ENCODE measurements at places on chromosomes 6 and 20.

DNA sequence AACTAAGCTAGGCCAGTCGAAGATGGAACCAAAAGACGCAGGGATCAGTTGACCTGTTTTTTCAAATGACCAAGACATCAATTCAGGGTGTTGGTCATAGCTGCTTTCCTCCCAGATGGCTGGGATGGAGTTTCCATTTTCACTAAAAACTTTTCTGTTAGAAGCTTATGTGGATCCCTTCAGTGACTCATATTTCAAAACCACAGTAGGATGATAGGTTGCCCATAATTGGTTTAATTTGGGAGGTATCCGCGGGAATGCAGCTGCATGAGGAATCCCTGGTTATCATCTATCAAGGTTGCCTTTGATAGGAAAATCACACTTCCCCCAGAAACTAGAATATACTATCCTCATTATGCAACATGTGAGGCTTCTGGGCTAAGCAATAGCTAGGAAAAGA, 150.9 kb upstream of the MLIP start:
- no peak for DNase-seq

- no peak for DNase-seq
Measured at GRCh38 chr6:71979911-71980310, 93.6 kb downstream of the RIMS1 start.

DNA sequence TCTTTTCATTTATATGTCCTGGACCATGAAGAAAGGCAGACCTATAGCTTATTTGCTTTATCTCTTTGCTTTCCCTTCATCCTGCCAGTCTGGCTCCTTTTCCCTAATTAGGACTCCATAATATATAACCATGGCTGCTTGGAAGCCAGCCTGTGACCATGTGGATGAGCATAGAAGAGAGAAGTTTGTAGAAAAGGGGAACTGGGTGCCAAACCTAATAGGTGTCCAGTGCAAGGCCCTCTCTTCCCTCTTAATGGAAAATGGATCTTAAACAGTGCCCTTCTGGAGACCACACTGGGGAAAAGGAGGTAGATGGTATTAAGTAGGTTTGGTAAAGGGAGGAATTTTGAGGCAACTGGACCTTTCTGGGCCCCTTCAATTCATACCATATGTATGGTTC, 16.7 kb upstream of the OSTM1 start:
- no peak for DNase-seq

- no peak for DNase-seq
Measured at GRCh38 chr6:166615059-166615770, 11.8 kb downstream of the RPS6KA2 start.

- no peak for DNase-seq
Measured at GRCh38 chr20:19706463-19706862, 51.6 kb upstream of the RIN2 start.

DNA sequence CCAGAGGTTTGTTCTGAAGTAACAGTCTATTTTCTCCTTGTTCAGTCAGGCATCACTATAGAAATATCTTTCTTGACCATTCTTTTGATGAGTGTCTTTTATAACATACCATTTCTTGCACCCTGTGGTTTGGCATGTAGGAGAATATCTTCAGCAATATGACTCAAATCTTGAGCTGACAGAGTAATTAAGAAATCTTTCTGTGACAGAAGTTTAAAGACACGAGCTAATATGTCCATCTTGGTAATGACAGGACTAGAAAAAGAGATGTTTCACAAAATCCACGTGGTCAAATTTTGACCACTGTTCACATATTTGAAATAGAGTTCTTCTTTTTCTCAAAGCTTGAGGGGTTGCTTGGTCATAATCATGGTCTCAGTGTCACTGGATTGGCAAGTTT, 149.9 kb downstream of the MYB start:
- DNase-seq: no peak

GRCh38 chr6:155521719-155522118, 66.1 kb upstream of the NOX3 start:
- DNase-seq: no peak

DNA sequence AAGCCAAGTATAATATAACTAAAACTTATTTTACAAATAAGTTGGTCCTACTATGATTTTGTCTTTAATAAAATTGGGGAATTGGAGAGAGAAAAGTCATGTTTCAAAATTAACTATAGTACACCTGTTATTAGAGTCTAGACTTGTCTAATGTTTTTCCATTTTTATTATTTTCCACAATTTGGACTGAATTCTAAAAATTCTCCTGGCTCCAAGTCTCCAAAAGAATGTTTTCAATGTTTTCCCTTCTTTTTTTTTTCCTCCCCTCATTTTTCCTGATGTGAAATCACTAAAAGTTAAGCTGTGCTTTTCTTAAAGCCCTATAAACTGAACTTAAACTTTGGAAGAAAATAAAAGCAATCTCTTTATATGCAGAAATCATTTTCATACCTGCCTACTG, 11.3 kb downstream of the PTGIS start:
- DNase-seq: no peak

- DNase-seq: no peak
Measured at GRCh38 chr6:131958542-131959470, 7.6 kb upstream of the CCN2 start.

DNA sequence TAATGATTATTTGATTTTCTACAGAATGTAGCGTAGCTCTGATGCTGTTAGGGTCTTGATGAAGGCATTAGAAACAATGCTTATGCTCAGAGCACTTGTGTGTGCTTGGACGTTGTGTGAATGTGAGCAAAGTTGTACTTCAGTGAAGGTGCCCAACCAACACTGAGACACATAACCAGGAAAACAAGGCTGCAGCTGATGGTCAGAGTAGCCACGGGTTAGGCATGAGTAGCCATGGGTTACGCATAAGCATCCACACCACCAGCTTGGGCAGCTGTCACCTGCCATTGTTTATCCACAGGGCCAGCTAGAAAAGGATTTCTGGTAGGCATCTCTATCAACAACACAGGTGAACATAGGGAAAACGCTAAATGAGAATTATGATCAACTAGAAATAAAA, 326.6 kb downstream of the NRN1 start:
- no peak for DNase-seq

- DNase-seq: no peak
Measured at GRCh38 chr6:16396497-16397319, 158.3 kb downstream of the GMPR start.

- no peak for DNase-seq
Measured at GRCh38 chr20:24501764-24502556, 32.5 kb downstream of the SYNDIG1 start.

- DNase-seq: no peak
Measured at GRCh38 chr6:139587469-139587868, 213.0 kb upstream of the CITED2 start.

DNA sequence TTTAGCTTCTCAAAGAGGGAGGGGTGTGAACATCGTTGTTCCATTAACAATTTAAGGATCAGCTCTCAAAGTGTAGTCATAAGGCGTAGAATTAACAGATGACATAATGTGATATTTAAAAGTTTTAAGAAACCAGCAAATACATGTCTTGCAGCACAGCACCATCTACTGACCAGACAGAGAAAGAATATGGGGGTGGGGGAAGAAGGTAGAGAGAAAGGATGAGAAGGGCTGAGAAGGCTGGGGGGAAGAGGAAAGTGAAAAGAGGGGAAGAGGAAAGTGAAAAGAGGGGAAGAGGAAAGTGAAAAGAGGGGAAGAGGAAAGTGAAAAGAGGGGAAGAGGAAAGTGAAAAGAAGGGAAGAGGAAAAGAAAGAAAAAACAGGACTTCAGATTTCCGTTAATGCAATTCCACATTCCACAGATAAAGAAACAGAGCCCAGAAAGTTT, 80.9 kb downstream of the HAO1 start:
- DNase-seq: no peak

GRCh38 chr20:32439132-32439829, 81.2 kb downstream of the ASXL1 start:
- no peak for DNase-seq

- no peak for DNase-seq
Measured at GRCh38 chr6:93644611-93645010, 225.3 kb upstream of the EPHA7 start.

GRCh38 chr6:37891072-37891471, 71.5 kb downstream of the ZFAND3 start:
- no peak for DNase-seq

GRCh38 chr6:6414931-6415330, 94.5 kb upstream of the F13A1 start:
- DNase-seq: no peak

DNA sequence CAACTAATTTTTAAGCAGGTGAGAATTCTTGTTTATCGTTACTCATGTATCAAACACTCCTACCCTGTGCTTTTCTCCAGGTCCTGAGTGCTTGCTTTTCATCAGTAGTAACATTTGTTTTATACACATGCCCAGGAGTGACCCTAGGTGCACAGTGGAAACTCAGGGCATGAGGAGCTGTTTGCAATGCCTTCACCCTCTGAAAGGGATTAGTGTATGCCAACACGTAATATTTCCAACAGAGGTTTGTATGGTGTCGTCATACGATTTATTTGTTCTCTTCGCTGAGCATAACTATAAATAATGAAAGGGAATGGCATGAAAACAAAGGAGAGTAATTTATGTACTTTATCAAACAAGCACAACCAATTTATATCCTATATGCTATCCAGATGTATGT, 537.4 kb upstream of the MMS22L start:
- no peak for DNase-seq

DNA sequence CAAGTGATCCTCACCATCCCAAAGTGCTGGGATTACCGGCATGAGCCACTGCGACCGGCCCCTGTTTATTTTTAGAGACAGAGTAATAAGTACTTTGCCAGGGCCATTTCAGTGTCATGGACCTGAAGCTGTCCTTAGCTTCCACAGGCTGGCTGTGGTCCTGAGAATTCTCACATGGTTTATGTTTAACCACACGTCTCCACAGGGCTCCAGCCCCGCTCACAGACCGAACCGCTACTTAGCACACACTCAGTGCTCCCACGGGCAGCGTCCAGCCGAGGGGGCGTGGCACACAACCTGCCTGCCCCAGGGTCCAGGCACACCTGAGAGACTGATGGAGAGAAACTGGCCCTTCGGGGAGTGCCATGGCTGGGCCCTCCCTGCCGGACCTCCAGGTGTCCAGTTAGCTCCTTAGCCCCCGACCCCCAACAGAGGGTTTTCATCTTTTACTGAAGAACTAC, 11.7 kb downstream of the ACSS1 start:
- DNase-seq: no peak

- no peak for DNase-seq
Measured at GRCh38 chr6:22401206-22401605, 104.4 kb upstream of the PRL start.

DNA sequence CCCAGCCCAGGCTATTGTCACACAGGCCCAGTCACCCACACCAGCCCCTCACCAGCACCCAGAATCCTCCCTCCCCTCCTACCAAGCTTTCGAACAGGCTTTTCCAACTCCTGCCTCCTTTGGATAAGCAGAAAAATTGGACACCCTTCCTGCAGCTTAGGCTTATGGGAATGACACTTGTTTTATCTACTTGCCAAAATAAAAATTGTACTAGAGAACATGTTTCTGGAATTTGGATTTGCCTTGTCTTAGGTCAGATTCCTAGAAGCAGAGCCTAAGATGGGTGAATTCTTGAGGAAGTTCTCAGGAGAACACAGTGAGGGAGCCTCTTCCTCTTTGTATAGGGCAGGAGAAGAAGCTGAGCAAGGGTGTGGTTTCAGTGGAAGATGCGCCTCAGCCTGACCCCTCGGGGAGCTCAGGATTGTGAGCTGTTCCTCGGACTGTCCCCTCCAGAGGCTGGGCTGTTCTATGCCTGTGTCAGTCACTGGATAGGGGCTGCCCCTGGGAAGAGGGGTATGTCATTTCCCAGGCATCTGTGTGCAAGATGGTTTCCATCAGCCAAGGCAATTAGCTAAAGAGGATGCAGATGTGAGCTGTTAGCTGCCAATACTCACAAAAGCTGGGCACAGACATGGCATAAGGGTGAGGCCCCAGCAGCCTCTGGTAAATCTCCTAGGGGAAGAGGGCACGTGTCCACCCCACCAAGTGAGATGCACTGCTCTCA, 33.9 kb downstream of the ITPR3 start:
- DNase-seq: no peak

DNA sequence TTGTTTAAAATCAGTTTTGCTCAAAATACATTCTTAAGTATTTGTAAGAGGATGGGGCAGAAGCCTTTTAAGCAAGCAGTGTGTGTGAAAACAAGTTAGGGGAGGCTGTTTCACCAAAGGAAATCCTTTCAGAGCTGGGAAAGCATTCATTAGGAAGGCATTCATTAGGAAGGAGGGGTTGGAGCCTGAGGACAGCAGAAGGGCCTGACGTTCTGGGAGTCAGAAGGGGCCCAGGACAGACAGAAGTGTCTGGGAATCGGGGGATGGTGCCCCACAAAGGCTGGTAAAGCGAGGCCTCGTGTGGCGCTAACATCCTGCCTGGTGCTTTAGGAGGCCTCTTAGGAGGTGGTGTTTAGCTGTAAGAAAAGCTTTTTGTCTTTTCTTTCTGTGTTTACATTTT, 80.6 kb upstream of the NXT1 start:
- DNase-seq: no peak

DNA sequence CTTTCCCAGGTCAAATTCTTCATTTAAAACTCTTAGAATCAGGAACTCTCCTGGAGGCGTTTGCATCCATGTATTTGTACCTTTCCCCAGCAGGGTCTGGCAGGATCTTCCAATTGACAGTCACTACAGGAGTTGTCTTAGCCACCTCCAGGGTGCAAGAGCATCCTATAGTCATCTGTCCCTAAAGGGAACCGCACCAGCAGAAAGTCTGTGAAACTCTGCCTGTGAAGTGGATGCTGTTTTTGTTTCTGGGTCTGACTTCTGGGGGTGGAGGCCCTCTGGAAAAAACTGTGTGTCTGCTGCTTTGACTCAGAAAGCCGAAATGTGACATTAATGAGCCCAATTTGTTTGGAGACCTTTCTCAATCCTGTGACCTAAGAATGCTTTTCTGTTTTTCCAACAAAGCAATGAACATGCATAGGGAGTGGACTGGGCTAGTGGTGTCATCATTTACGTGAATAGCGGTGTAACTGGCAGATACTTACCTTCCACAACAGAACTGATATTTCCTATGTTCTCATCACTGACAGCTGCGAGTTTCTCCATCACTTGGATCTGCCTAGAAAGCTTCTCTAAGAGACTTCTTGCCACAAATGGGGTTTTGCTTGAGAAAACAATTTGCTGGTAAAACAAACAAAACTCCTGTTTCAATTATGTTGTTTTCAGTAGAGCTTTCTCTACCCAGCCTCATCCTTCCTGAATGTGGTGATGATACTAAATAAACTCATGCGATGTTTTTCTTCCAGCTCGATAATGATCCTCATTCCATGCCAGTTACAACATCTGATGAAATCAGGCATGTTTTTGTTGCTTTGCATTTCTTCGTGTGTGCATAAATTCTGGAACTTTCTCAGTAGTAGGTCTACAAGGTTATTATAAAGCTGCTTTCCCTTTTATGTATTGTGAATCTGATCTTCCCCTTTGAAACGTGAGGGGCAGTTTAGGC, 33.3 kb upstream of the ARMH2 start:
- DNase-seq: no peak

DNA sequence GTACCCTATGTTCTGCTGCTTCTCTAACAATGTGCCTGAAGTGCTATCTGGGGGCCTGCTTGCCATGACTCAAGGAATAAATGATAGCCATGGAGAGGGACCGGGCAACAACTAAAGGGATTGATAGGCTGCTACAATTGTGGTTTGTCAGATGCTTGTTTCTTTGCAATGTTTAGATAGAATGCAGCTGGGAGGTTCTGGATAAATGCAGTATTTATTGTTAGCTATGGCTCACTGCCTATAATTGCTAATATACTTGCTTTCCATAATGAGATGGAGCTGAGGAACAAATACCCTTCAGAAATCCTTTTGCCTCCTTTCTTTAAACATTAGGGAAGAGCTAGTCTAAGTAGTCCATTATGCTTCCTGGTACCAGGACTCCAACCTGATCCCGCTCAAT, 575.2 kb upstream of the SYNCRIP start:
- no peak for DNase-seq

GRCh38 chr20:56322681-56323080, 36.1 kb upstream of the FAM210B start:
- no peak for DNase-seq
